ENCODE measurements at places on chromosomes 5 and 9.
A peak's percentile ranks its signal among the peaks of the same experiment; 100 is the strongest.

GRCh38 chr5:31122998-31123951 lies 70.2 kb upstream of the CDH6 start:
- no peak for DNase-seq

DNA sequence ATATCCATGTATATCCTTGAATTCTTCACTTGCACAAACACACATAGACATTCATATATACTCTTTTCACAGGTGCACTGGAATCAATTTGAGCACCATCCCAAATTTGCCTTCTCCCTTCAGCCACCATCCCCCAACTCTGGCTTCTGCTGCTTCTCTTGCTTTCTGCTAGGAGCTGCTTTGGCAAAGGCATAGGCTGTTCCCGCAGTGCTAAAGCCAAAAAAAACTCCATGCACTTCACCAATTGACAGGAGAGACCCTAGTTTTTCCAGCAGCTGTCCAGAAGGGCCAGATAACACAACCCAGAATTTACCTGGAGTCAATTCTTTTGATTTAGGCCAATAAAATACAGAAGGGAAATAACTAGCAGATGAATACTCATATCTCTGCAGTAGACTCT lies 251.3 kb downstream of the NR2F1-AS1 start:
- no peak for DNase-seq

- DNase-seq: no peak
Observed at GRCh38 chr5:53008751-53009150, 19.6 kb downstream of the ITGA2 start.

DNA sequence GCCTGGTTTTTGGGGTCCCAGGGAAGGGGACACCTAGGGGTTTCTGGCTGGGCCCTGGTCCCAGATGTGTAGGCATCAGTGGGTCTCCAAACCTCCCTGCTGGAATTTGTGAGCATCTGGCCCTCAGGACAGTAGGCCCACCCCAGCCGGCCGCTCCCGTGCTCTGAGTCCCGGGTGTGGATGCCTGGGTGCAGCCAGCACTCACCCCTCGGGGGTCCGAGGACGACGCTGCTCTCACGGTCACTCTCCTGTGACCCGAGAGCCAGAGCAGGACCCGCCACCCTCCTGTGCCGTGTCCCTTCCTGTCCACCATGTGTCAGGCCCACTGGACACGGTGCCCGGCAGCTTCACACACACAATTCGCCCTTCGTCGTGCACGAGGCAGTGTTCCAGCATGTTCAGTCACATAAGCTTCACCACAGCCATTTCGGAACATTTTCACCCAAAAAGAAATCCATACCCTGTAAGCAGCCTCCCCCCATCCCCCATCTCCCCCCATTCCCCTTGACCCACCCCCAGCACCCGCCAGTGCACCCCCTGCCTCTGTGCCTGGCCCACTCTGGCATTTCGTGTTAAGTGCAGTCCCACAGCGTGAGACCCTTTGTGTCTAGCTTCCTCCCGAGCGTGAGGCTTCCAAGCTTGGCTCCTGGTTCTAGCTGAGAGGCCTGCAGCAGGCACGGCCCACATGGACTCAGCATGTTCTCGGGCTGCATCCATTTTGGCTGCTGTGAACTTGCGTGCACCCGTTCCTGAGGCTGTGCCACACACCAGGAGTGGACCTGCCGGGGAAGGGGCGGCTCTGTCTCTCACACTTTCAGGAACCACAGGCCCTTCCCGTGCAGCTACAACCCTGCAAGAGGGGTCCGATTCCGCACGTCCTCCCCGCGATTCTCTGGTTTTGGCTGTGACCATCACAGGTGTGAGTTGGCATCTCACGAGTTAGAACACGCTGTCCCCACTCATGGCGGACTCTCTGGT lies 40.5 kb downstream of the NKD2 start:
- DNase-seq: no peak

DNA sequence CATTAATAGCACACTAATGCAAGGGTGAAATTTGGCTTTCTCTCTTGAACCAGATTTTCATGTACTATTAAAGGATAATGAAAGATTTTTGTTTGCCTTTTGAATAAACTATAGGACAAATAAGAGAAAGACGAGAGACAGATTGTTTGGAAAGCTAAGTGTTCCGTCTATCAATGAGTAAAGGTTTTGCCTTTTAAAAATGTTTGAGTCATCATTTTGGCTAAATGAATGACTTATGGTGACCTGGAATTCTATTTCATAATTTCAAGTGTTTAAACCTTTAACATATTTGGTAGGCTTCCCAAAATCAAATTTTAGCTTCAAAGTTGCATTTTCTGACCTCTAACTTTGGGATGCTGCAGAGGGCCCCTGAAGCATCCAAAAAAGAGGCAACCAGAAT lies 145.2 kb downstream of the SLC25A46 start:
- no peak for DNase-seq

DNA sequence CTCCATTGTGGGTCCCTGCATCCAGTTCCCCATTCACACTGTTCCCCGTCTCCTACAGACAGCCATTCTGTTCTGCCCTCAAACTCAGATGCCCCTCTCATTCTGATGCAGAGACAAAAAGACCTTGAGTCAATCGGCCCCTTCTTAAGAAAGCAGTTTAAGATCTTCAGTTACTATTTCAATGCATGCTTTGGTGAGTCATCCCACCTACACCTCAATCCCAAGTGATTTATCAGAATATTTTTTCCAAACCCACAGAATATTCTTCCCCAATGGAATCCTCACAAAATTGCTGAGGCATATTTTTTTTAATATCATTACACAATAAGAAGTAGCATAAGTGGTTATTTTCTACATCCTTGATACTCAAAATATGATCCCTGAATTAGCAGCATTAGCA lies 92.4 kb upstream of the SLC1A1 start:
- DNase-seq: peak; percentile 12

GRCh38 chr9:109408759-109409462 lies 88.1 kb upstream of the EPB41L4B start:
- DNase-seq: no peak

DNA sequence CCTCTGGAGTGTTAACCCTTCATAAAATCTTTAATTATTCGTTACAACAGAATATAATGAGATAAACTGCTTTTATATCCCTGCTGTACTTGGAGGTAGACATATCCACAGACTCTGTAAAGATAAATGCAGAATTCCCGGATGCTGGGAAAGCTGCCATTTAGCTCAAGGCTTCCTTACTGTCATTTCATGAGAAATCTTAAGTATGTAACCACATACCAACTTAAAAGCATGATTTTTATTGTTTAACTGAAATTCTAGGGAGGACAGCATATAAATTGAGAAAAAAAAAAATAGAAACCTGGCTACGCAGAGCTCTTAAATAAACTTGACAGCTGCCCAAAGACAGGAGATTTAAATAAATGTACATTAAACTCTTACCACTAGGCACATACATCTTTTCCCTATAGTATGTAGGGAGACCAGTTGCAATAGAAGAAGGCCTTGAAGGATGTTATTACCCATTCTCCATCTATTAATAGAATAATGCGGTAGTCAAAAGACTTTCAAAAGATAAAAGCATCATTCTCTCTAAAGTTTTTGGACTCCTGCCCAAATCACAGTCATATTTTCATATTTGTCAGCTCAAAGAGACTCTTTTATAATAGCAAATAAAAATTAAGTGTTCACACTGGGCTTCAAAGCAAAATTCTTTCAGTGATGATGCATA lies 373.8 kb downstream of the NDUFS4 start:
- DNase-seq: peak; percentile 56

GRCh38 chr5:73826301-73827105 lies 200.5 kb downstream of the ARHGEF28 start:
- DNase-seq: no peak

DNA sequence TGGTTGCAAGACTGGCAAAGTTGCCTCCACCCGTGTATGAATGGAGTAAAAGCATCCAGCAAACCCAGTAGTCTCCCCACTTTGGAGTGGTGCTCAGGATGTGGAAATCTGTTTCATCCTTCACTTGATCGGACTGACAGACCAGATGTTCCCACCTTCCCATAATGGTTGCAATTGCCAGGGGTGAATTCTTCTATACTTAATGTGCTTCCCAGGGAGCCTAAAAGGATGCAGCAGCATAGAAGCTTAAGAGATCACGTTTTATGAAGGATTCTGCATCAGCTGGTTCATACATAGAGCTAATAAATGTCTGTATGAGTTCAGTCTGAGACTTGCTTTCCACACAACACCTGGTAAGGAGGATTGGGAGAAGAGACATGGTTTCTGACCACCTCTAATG lies 198.8 kb upstream of the S1PR3 start:
- DNase-seq: no peak

DNA sequence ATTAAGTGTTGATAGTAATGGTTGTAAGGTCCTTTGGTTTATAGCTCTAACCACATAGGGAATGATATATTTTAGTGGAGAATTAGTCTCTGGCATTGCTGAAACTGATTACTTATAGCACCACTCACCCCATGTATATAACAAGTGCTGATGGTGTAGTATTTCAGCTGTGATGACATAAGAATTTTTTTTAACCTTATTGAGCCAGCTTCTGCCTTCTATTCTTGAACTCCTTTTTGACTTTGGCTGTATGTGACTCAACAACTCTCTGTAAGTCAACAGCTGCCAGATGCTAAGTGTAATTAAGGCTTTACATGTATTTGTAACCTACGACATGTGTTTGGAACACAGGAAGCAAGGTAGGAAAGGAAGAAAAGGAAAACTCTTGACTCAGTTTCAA lies 929.6 kb upstream of the WWC1 start:
- DNase-seq: no peak

GRCh38 chr5:154758493-154758892 lies 3.3 kb downstream of the LARP1 start:
- no peak for DNase-seq
